Stimulated activated naive CD4-positive, alpha-beta T cell treated with Interleukin-2 at 50 U/mL for 16 hours (primary cell): ENCODE measurements at places on chromosomes 6 and 20.
A peak's percentile ranks its signal among the peaks of the same experiment; 100 is the strongest.

DNA sequence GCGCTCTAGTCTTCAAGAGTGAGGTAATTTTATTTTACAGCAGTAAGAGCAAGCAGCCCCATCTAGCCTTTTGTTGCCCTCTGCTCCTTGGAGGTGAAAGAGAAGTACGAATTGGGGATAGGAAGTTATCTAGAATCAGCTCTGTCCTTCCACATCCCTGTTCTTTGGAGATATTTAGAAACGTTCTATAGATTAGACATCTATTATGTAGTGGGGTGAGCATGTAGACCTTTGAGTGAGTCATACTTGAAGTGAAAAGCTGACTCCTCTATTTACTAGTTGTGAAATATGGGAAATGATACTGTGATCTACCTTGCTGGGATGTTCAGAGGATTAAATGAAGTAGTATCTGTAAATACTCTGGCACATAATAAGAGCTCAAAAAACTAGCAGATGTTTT lies 36.0 kb upstream of the SLC35D3 start:
- DNase-seq = no peak

GRCh38 chr20:1747953-1748577 lies 90.5 kb upstream of the SIRPG start:
- DNase-seq = no peak

DNA sequence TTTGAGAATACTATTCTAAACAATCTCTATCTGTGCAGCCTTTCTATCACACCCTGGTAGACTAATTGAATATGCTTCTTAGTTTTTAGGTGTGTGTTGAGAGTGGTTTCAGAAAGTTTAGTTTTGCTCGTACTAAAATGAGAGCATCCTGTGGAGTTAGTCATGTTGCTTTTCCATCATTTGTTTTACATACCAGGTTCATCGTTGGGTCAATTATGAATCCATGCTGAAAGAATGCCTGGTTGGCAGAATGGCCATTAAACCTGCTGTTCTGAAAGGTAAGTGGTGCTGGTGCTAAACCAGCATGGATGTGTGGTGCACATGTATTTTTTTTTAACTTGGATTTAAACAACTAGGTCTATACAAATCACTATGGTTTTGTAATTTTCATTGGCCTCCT lies 49.3 kb downstream of the CYB5R4 start:
- DNase-seq = no peak

DNA sequence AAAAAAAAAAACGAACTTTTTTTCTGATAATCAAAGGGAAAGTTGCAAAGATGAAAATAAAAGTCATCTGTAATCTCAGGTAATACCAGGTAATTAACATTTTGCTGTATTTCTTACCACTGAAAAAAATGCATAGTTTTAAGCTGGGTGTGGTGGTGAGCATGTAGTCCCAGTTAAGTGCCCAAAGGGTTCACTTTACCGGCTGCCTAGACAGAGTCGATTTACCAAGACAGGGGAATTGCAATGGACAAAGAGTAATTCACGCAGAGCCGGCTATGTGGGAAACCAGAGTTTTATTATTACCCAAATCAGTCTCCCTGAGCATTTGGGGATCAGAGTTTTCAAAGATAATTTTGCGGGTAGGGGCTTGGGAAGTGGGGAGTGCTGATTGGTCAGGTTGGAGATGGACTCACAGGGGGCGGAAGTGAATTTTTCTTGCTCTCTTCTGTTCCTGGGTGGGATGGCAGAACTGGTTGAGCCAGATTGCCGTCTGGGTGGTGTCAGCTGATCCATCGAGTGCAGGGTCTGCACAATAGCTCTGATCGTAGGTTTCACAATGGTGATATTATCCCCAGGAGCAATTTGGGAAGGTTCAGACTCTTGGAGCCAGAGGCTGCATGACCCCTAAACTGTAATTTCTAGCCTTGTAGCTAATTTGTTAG lies 51.9 kb downstream of the RPF2 start:
- no peak for DNase-seq

- no peak for DNase-seq
Observed at GRCh38 chr6:139011980-139012379, 16.6 kb upstream of the ABRACL start.

GRCh38 chr20:32190616-32191415 lies 16.7 kb downstream of the PLAGL2 start:
- DNase-seq = no peak

DNA sequence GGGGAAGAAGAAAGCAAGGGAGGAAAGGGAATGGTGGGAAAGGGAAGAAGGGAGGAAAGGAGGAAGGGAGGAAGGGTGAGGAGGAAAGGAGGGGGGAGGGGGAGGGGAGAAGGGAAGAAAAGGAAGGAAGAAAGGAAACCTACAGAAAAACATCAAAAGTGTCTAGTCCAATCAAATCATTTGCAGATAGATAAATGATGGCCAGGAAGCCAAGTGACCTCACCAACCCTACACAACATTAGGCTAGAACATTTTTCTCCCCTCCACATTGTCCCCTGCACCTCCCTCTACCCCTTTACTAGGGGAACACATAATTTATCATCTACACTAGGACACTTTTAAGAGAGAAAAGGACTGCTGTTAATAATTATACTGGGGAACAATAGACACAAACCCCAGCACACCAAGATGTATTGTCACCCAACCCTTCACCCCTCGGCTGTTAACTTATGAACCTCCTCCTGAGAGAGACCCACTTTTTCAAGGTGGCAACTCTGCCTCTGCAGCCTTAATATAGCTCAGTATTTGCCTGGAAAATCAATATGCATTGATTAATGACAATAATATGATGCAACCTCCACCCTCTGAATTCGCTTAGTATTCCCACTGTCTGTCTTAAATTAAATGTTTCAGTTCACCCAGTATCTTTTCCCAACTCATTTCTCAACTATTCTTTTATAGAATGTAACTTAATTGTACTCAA lies 231.2 kb downstream of the PTPRT start:
- DNase-seq = no peak

GRCh38 chr6:81228912-81229555 lies 523.4 kb downstream of the TENT5A start:
- no peak for DNase-seq

DNA sequence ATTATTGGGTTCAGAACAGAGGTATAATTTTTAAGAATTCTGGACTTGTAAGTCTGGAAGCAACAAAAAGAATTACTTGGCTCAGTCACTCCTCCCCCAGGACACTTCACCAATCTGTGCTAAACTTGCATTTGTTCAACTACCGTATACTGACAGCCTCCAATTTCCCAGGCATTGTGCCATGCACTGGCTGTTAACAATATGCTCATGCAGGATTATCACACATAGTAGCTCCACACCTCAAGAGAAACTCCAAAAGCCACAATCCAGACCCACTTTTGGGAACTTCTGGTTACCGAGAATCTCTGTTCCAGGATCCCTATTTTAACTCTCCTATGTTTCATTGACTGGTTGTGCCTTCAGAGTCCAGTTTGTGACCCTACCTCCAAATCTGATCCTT lies 7.7 kb downstream of the ADGRF1 start:
- DNase-seq = no peak

DNA sequence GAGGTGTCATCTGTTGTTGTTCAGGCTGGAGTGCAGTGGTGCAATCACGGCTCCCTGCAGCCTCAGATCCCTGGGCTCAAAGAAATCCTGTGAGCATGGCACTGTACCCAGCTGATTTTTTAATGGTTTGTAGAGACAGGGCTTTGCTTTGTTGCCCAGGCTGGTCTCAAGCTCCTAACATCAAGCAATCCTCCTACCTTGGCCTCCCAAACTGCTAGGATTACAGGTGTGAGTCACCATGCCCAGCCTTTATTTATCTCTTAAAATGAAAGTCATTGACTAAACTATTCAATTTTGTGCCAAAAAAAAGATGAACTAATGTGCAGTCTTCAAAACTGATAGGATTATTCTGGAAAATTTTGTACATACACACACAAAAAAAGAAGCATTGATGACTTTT lies 38.8 kb upstream of the UNC93A start:
- no peak for DNase-seq

GRCh38 chr6:160428069-160428430 lies 79.9 kb downstream of the SLC22A3 start:
- no peak for DNase-seq

GRCh38 chr6:759729-760128 lies 66.8 kb upstream of the EXOC2 start:
- DNase-seq = no peak

DNA sequence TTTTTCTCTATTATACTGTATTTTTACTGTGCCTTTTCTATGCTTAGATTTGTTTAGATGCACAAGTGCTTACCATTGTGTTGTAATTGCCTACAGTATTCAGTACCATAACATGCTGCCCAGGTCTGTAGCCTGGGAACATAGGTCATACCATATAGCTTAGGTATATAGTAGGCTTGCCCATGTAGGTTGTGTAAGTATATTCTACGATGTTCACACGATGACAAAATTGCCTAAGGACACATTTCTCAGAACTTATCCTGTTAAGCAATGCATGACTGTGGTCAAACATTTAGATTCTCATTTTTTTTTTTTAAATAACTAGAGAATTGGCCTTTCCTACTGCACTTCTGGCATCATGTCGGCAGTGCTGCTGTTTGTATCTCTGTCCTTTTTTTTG lies 253.7 kb upstream of the SUPT3H start:
- DNase-seq = no peak

DNA sequence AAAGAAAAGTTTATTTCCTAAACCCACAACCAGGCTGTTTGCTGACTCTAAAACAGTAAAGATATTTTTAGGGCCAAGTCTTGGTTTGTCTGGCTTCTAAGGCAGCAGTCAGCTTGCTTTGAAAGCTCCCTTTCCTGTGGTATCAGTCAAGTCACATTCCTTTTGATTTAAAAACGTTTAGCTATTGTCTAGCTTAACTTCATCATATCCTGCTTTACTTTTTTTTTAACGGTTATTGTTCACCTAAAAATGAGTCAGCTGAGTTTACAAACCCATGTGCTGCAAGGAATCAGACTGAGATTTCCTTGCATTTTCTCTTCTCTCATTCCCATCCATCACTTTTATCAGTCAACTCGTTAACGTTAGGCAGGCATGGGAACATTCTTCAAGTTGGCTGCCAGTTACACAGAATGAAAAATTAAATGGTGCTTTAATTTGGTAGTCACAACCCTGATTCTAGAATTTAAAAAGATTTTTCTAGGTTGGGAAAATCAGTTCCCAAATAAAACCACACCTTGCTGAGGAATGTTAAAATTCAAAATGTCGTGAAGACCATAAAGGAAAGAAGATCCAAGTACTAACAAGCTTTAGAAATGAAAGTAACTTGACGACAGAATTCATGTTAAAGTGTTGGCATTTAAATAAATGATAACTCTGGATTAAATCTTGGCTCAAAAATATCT lies 45.9 kb downstream of the ELOVL5 start:
- DNase-seq = no peak

GRCh38 chr6:106511288-106512047 lies 117.8 kb downstream of the RTN4IP1 start:
- DNase-seq = peak; percentile 39

DNA sequence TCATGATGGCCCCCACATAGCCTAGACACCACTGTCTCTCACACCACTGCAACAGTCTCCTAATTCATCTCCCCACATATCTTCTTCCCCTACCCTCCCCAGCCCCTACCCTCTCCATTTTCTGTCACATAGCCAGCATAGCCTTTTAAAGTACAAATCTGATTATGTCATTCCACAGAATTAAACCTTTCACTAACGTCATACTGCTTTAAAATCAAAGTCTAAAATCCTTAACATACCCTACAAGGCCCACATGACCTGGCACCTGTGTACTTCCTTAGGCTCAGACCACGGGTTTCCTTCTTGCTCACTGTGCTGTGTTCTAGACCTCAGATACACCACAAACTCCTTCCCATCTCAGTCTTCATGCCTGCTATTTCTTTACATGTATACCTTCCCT lies 5.9 kb downstream of the OSTM1 start:
- DNase-seq = no peak

DNA sequence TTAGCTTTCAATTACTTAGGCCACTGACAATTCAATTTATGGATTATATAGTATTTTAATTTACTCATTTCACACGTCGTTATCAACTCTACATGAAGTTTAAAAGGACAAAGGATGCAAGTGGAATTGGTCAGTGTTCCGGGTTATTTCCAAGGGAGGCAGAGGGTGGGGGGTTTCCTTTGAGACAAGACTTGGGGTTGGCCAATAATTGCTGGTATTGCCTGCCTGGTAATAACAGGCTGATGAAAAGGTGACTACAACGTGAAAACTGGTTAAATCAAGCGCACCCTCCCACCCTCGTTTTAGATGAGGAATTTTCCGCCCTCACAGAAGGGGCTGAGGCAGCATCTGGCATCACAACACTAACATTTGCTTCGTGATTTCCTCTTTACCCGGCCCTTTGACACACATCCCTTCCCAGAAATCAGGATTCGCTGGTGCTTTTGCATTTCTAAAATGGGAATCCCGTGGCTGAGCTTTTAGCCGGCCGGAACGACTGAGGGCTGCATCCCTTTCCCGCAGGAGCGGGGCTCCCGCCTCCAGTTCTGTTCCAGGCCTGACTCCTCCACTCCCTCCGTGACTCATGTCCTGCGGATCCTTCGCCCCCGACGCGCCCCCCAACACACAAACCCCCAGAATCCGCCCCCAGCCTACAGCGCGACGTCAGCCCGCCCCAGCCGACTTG lies 999 bp upstream of the PIM1 start:
- DNase-seq = peak; percentile 45

DNA sequence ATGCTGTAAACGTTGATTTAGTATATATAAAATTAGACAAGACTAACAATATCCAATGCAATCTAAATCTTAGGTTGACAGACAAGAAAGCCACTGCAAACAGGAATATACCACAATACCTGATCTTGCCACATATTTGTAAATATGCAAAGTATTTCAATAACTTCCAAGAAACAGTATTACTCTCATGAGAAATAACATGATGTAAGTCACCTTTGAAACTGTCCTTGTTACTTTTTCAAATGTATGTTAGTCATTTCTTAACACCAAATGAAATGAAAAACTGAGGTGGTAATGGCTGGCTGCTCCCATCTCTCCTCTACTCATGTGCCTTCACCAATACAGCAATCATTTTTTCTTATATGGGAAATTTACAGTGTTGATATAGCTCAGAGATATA lies 118.7 kb downstream of the ATG5 start:
- DNase-seq = no peak

DNA sequence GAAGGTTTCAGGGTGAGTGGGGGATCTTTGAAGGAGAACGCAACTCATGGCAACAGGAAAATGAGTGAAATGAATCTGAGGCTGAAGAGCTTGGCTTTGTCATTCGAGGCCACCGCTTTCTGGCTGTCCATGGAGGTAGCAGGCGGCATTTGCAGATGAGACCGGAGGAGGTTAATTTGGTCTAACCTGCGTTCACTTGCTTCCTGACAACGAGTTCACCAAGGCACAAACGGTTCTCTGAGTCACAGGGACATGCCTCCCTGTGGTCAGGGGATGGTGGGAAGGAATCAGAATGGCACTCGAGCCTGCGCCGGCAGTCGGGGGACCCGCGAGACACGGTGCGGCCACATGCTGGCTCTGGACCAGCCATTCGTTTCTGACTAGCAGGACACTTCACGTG lies 75.0 kb downstream of the IRF4 start:
- no peak for DNase-seq
